A549 treated with dexamethasone at 1 μM for 4 hours (cell line): ENCODE measurements at places on chromosomes 3 and 15. TPM values are rescaled to one million over a fixed set of nuclear protein-coding genes. Genes with fewer than 3 reads are reported as not detected.

Gene PRKAR2A
- 15.4 to 25.3 TPM (median 23.1 TPM) in 5 replicates for total RNA-seq

Gene RTP3
- not detected in 5 replicates for total RNA-seq

Gene SPRED1
- 6.5 to 9.3 TPM (median 8.6 TPM) in 5 replicates for total RNA-seq

Gene PARP14
- 8.2 to 10.1 TPM (median 9.4 TPM) in 5 replicates for total RNA-seq

Gene ALPK3
- 0.03 to 0.22 TPM (median 0.10 TPM) in 5 replicates for total RNA-seq

Gene MINAR1
- total RNA-seq = 0.41 to 0.59 TPM (median 0.53 TPM) in 5 replicates

Gene EPHA3
- not detected in 5 replicates for total RNA-seq

Gene TBCCD1
- 5.8 to 7.6 TPM (median 6.9 TPM) in 5 replicates for total RNA-seq
